A172 (cell line): ENCODE measurements at places on chromosomes 2 and 18.

DNA sequence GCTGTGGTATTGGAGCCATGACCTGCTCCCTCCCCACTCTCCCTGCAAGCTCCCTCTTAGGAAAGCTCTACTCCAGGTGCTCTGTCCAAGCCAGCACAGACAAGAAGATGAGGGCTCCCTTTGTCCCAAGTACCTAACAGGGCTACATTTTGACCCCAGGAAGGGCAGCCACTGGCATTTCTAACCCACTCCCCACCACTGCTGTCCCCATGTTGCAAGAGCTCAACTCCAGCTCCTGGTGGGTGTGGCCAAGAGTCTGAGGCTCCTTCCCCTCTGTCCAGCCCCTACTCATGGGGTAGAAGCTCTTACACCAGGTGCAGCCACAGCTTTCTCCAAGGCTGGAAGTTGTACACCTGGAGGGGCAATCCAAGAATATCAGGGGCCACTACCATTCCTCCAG is 127.0 kb upstream of the NPAS2 start:
- DNase-seq: no peak

GRCh38 chr2:159807183-159808031 is 9.4 kb upstream of the CD302 start:
- peak; percentile 46 for DNase-seq

GRCh38 chr2:38176619-38177021 is 100.7 kb upstream of the CYP1B1 start:
- no peak for DNase-seq

GRCh38 chr2:43005245-43005974 is 213.0 kb upstream of the HAAO start:
- no peak for DNase-seq

DNA sequence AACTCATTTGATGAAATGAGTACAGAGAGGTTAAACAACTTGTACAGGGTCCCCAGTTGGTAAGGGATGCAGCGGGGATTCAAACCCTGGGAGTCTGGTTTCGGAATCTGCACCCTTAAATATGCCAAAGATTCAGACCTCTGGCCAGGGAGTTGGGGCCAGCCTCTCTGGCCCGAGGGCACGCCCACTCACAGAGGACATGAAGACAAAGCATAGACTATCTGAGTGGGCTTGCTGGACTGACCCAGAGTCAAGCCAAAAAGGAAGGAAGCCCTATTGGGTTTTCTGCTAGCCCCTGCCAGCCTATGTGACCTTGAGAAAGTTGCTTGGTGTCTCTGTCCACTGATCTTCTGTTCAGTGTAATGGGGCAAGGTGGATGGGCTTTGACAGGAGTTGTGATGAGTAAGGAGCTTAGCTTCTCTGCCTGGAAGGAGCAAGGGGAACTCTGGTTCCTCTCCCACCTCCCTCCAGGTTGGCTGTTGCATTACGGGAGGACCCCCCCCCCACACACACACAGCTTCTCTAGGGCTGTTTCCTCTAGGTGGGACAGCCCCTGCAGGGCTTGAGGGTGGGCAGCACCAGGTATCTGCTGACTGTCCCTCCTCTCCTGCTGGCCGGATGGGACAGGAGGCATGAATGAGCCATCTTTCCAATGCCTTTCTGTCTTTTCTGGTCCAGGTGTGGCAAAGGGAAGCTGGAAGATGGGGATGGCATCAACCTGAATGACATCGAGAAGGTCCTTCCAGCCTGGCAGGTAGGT is 131.3 kb downstream of the CTIF start:
- no peak for DNase-seq

DNA sequence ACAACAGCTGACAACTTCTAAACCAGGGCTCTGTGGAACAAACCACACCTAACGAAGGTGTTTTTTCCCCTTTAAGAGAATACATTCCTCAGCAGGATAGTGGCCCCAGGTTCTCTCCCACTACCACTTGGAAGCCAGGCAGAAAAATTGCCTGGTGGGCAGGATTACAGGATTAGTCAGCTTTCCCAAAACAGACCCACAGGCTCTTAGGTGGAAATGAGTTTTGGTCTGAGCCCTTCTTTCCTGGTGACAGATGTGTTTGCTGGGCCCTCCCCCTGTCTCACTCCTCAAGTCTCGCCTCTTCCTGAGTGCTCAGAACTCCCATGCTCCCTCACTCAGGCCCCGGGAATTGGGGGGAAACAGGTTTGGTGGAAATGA is 139.4 kb upstream of the HAAO start:
- DNase-seq: no peak

DNA sequence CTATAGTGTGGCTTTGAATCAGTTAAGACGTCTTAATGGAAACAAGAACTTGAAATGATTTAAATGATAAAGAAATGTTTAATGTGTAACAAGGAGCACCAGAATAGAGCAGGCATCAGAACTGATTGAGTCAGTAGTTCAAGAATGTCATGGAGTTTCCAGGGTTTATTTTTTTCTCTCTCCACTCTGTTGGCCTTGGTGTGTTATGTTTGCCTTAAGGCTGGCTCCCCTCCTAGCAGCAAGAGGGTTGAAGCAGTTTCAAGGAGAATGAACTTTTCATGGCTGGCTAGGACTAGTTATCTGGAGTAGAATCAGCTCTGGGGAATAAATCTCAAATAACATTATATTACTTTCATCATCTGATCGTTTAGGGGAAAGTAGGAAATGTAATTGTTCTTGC is 13.4 kb upstream of the GLS start:
- no peak for DNase-seq

DNA sequence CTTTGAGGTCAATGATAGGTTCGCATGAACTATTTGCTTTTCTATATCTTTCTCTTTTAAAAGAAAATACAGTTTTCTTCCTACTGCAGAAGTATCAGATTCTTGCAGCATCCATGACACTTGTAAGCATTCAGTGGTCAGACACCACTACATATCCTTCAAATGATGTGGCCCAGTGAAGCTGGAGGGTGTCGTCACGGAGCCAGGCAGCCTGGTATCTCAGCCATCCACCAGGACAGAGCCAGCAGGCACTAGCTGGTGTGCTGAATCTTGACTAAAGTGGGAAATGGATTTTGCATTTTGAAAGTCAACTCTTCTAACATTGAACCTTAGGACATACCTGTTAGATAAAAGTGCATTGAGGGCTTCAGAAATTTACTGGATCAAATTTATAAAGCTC is 5.4 kb downstream of the KLHL14 start:
- no peak for DNase-seq

DNA sequence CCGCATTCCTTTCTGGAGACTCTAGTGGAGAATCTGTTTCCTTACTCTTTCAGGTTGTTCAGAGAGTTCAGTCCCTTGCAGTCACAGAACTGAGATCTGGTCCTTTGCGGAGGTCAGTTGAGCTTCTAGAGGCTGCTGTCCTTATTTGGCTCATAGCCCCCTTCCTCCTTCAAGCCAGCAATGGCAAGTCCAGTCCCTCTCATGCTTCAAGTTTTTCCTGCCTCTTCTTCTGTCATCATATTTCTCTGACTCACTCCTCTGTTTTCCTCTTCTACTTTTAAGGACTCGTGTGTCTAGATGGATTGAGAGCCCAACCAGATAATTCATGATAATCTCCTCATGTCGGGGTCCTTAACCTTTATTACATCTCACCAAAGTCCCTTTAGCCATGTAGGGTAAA is 173.5 kb upstream of the FOSL2 start:
- DNase-seq: no peak

DNA sequence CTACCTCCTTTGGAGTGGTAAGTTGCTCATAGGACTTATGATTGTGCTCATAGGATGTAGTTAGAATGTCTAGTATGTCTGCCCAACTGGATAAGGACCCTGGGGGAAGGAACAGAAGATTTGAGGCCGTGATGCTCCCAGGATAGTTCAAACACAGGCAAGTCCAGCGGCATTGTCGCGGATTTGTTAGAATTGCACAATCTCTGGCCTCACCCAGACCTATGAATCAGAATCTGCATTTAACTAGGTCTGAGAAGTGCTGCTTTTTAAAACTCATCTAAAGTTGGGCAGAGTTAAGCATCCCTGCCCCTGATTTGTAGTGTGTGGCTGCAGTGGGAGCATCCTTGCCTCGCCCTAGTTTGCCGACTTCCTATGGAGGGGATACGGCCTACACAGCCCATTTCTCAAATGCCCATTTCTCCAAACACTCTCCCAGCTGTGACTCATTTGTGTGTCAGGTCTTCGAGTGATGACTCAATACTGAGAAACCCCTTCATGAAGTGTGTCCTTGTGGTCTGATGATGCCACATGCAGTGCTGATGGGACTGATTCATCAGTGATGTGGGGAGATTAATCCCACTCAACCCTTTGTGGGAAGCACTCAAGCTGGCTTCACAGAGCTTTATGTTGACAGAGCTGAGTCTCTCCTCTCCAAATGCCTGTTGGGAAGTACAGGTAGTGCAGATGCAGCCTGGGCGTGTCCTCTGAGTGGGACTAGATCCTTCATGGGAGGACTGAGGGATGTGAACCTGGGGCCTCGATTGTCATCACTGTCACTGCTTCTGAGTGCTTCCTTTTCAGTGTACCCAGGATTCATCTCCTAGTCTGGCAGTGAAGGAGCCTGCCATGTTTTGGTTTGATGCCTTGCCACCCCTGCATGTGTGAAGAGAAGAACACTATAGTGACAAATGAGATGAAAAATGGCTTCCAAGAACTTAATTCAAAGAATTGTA is 18.7 kb downstream of the SMIM21 start:
- peak; percentile 97 for DNase-seq

DNA sequence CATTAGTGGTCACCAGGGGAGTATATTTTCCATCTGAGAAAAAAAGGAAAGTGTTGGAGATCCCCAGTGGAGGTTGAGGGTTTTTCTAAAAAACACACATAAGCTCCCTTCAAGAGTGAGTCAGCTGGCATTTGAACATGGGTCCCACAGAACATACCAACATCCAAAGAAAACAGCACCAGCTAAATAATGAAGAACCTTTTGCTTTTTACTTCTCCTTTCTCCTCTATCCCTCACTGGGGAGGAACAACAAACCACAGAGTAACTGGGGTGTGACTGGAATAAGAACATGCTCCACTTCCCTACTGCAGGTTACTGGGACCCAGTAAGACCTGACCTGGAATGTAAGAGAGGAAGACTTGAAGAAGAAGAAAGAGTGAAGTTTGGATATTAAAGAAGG is 56.5 kb upstream of the RAPH1 start:
- no peak for DNase-seq

- no peak for DNase-seq
Measured at GRCh38 chr18:57544936-57545660, 41.4 kb downstream of the FECH start.

GRCh38 chr2:9282128-9283112 is 75.8 kb downstream of the ASAP2 start:
- no peak for DNase-seq

DNA sequence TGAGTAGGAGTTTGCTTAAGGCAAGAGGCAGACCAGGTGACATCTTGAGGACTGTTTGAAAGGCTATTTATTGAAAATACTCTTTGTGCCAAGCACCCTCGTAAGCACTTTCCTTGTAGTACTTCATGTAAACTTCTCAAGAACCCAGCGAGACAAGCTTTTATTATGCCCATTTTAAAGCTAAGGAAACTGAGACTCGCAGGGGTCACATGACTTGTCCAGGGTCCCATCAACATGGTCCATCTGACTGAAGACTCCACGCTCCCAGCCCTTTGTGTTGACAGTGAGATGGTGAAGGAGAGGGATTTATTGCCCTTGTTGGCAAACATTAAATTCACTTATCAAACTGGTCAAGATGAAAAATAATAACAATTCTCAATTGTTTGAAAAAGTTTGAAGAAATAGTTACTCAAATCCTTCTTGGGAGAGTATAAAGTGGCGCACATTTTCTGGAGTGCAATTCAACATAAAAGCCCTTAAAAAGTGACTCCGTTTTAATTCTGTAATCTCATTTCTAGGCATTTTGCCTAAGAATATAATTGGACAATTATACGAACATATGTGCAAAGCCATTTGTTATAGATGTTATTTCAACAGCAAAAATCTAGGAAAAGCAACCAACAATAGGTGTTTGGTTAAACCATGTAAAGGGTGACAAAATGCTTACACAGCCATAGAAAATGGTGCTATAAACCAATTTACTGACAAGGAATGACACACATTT is 270.5 kb upstream of the NCKAP5 start:
- DNase-seq: no peak

DNA sequence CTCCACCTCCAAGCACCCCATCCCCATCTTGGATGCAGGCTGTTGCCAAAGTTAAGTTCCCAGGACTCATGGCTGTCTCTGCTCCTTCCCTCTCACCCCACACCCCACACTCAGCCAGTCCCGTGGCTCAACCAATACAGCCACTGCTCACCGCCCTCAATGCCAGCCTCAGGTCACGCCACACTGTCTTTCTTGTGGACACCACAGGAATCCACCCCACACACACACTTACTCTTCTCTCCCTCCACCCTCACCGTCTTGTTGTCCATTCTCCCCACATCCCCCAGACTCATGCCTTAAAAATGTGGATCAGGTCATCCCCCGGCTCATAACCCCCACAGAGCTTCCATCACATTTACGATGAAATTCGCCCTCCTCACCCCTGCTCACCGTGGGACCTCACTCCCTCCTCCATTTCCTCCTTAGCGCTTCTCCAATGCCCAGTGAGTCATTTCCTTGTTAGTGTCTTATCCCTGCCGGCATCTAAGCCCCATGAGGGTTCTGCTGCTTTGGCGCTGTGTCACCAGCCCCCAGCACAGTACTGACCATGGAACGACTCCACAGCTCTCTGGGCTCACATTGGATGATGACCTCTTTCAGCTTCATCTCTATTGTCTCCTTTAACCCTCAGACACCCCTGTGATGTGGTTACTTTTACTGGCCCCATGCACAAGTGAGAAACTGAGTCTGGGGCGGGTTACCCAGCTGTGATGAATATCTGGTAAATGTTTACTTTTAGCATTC is 13.8 kb downstream of the MLPH start:
- DNase-seq: peak; percentile 100

GRCh38 chr2:142031656-142032055 is 99.2 kb downstream of the LRP1B start:
- no peak for DNase-seq

DNA sequence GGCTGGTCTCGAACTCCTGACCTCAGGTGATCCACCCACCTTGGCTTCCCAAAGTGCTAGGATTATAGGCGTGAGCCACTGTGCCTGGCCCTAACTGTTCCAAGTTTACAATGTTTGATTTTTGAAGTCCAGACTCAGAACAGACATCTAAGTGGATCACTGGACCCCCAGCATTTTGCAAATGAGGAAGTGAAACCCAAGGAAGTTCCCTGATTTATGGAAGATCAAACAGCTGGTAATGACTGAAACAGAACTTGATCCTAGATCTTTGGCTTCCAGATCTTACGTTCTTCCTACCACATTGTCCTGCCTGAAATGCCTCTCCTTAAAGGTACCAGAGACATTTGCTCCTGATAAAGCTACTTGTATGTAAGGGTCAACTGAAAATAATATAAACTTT is 58.3 kb upstream of the NCOA1 start:
- no peak for DNase-seq

GRCh38 chr2:54164106-54164505 is 48.7 kb downstream of the ACYP2 start:
- DNase-seq: no peak

DNA sequence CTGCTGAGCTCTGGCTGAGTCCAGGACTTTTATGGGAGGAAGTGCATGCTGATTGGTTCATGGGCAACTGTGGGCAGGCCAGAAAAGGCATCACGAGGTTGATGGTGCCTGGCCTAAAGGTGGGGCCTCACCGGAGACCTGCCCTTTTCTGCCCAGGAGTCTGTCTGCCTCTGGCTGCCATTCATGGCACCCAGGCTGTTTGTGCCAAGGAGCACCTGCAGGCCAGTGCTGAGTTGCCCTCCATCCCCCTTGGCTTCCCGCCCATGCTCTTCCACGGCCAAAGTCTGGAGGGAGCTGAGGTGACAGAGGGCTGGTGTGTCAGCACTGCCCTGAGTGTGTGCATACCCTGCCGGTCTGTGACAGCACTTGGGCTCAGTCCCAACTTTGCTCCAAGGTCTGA is 123.2 kb downstream of the PTH2R start:
- no peak for DNase-seq
